ENCODE measurements at places on chromosomes 1 and 21.

GRCh38 chr1:84771895-84772294 lies 81.6 kb upstream of the SSX2IP start:
- DNase-seq = no peak

DNA sequence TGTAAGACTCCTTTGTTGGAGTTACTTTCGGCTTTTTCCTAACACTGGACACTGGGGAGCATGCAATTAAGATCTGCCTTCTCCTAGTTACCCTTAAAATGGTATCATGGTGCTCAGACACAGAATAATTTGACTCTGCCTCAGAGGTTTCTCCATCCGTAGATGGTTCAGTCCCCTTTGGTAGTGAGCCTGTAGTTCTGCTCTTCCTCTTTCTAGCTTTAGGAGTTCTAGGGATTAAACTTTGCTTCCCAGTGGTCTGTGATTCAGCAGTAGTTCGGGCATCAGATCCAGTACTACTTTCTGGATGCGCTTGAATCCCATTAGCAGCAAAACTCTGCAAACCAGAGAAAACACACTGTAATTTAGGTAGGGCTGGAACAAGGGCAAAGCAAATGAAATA lies 1.5 kb downstream of the DNTTIP2 start:
- DNase-seq = no peak

DNA sequence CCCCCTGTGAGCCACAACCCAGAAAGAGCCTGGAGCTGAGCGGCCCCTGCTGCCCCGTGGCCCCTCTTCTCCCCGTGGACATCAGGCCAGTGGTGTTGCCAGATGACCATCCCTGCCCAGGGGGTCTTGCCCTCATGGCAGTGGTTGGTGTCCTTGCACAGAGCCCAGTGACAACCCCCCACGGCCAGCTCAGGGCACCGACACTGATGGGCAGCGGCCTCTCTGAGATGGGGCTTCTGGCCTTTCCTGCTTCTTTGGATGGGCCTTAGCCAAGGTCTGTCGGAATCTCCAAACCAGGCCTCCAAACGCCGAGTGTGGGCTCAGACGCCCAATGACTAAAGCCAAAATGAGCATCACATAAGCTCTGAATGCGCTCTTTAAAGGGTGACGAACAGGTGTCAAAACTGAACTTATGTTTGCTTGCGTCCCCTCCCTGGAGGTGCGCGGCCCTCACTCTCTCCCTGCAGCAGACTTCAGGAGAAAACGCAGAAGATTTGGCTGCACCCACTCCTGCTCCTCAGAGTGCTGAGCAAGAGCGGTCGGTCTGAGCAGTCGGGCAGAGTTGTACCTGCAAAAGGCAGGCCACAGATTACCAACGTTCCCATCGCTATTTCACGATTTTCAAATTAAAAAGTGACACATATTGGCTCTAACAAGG lies 41.9 kb downstream of the UBE2G2 start:
- DNase-seq = no peak

- DNase-seq = no peak
These were observed 4.2 kb downstream of the SLAMF7 start for GRCh38 chr1:160743266-160743665.

DNA sequence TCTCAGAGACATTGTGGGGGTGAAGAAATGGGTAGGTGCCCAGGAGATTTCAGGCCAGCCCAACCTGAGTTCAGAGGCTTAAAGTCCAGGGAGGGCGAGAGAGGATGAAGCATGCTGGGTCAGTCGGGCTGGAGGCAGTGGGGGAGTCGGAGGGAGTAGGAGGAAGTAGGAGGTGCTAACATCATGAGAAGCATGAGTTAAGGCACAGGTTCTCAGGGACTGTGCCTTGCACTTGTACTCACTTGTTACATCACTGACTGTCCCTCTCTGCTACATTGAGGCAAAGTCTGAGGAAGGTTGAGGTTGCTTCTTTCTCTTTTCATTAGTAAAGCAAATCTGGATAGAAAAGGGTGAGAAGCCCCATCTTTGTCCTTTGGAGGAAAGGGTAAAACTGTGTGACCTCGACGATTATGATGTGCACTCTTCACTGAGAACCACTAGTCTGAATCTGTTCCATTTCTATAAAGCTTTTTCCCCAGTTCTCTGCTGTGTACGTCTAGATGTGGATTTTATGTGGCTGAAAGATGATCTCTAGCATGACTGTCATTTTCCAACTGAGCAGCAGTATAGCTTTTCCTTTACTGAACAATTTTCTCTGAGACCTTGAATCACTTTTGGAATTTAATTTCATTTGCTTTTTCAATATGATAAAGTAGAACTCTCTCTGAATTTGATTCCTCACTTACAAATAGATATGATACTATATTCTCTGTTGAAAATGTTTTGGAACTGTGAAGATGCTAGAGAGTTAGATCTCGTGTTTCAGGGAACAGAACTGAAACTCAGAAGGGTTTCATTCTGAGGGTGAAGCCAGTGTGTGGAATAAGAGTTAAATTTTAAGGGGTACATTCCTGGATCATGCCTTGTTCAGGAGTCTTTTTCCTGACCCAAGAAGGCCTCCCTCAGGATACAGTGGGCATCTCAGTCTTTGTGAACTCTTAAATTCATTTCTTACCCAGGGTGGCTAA lies 94.6 kb downstream of the FGGY start:
- DNase-seq = no peak

DNA sequence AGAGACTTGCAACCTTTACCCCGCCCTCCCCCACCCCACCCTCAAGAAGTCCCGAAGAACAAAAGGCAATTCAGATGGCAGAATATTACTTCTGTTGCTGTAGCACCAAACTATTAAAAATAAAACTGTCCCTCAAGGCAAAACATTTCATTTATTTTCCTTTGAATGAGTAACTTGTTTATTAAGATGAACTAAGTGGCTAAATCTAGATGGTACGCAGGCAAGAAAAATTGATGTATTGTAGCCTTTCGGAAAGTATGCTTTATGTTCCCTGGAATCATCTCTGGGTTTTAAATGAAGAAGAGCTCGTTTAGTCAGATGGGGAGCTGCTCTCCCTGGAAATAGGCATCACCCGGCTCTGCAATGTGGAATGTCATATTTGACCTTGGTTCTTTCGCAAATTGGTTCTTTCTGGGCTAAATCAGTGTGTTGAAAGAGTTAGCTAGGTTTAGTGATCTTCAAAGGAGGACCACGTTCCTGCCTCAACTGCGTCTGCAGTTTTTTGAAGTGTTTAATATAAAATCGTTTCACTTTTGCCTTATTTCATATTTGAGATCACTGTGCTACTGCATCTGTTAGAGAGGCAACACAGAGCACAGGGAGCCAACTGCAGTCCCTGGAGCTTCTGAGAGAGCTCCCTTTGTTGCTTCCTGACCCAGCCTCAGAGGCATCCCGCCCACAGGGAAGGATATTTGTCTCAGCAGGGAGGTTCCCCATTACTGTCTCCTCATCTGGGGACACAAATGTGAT lies 61.8 kb downstream of the KIF26B start:
- no peak for DNase-seq

DNA sequence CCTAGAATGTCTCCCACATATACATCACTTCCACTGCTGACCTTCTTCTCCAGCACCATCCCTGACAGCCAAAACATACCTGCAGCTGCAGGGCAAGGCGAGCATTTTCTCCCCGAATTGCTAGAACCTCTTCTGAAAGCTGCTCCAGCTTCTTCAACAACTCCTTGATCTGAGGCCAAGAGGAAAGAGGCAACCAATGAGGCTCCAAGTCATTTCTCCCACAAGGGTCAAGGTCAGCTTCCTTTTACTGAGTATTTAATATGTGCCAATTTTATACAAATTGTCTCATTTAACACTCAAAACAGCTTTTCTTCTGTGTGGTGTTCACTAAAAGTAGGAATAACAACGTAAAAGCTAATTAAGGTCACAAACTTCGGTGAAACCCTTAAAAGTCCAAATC lies 9.4 kb upstream of the PIAS3 start:
- no peak for DNase-seq

- no peak for DNase-seq
These were observed 181.8 kb upstream of the EDN2 start for GRCh38 chr1:41665962-41666917.

DNA sequence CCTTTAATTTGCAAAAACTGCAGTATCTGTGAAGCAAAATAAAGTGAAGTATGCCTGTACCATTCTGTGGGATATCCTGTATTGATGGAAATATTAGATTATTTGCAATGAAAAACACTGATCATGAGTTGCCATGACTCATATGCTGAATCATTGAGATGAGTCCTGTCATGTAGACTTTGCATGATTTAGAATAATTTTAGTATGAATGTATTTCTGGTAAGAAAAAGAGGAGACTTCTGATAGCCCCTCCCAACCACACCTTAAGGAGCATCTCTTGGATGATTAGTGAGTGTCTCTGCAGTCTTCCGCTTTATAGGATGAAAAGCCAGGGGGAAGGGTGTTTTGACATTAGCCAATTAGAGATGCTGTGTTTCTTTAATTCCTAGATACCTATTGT lies 55.2 kb upstream of the PTGS2 start:
- no peak for DNase-seq

GRCh38 chr1:233598891-233599541 lies 14.9 kb upstream of the KCNK1 start:
- no peak for DNase-seq

DNA sequence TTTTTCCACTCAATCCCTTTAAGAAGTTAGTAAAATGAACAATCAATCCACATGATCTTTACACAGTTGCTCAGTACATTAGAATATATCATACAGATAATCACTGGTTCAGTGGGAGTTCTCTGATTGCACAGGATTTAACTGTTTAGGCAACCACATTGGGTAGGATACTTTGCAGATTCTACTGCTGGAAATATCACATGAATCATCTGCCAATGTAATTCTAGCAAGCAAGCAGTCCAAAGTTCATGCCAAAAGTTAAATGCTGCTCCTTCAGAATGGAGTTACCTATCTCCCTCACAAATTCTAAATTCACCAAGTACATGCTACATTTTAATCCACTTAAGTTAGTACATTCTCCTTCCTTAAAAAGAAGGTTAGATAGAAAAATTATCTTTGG lies 52.4 kb downstream of the NEGR1 start:
- no peak for DNase-seq

DNA sequence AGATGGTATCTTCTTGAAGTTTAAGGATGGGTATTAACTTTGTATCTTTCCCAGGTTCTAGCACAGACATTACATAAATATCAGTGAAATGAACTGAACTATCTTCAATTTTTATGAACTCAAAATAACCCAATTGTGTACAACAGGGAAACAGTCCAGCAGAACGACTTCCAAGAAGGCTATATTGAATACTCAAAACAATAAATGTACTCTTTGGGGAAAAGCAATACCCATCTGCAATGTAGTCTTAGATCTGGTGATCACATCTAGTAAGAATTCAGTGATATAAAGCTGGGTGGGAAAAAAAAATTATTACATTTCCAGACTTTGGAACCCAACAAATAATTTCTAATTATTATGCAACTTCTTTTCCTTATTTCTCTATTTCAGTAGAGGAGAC lies 33.1 kb upstream of the GORAB start:
- DNase-seq = no peak

DNA sequence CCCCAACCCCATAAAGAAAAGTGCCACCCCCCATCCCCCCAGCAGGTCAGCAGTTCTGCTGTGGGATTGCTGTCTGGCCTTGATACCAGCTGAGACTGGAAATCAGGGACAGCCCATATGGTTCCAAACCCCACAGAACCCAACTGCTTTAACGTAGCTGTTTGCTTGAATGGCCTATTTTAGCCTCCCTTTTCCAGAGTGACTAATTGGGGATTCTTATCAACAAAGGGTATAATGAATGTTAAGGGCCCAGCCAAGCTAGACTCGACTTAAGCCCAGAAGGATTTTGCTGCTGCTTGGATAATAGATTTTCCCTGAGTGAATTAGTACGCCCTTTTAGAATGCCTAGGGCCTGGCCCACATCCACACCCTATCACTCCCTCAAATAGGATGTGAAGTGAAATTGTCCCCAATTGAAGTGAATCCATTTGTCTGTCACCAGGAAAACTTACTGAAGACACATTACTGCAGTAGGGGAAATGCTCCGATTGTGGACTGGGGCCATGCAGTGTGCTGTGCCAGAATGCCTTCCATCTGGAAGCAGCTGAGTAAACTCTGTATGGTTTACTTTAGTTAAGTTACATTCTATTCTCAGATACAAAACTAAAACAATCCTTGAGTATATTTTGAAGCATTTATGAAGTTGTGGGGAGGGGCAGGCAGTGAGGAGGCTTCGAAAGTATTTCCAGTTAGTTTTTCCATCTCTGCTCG lies 156.9 kb downstream of the DHRS3 start:
- DNase-seq = no peak

GRCh38 chr1:42211224-42211623 lies 46.7 kb upstream of the GUCA2A start:
- no peak for DNase-seq

DNA sequence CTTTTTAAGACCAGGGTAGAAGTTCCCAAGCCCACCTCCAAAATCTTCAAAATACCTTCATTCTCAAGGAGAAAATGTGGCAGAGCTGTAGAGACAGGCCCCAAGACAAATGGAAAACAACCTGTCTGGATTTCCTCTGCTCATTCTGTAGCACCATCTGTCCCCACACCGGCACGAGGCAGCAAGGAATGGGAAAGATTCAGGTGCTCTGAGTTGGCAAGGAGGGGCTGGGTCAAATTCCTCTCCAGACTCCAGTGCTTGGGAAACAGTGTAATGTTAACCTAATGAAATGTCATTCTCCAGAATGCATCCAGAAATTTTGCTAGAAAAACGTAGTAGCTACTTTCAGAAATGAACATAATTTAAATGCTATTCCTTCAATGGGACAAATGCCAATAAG lies 9.3 kb downstream of the PABPC4 start:
- DNase-seq = no peak

DNA sequence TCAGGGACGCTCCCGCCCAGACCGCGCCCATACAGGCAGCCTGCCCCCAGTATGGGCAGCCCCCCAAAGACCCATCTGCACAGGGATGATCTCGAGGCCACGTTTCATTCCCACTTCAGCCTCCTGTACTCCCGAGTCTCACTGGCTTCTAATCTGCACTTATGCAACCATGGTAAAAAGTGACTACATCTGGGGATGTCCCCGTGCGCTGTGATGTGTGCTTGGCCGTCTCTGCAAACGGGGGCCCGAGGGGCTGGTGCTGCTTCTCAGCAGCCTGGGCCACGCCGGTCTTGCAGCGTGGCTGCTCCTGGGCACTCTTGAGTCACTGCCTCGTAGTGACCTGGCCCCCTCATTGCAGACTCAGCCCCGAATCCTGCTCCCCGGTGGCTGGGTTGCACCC lies 17.4 kb upstream of the PLCH2 start:
- no peak for DNase-seq

DNA sequence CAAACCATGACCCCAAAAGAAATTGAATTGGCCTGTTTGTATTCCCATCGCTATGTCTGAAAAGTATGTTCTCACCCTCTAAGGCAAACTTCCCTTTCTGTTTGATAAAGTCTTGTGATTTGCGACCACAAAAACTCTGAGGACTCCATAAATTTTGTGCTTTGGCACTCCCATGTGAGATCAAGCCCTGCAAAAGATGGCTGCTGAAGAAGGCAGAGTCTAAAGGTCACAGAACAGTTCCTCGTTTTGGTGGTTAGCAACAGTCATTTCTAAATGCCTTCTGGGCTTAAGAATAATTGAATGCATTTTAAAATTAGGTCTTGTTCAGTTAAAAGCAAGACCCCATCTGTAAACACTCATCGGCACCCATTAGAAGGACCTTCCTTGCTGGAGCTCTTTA lies 441.6 kb downstream of the OMA1 start:
- no peak for DNase-seq

Data from WTC11 (cell line).